ENCODE measurements at places on chromosomes 7 and 10.

- no peak for DNase-seq
These were observed 98.2 kb downstream of the PRLHR start for GRCh38 chr10:118497227-118497626.

GRCh38 chr7:6482743-6483119 lies 35.0 kb upstream of the DAGLB start:
- DNase-seq, result no peak

- DNase-seq, result no peak
These were observed 50.7 kb upstream of the RHEB start for GRCh38 chr7:151570366-151570915.

GRCh38 chr10:21754410-21755011 lies 220.5 kb downstream of the MLLT10 start:
- no peak for DNase-seq

GRCh38 chr10:2744547-2745200 lies 322.7 kb upstream of the PFKP start:
- DNase-seq, result no peak

- DNase-seq, result no peak
These were observed 64.0 kb downstream of the TACR2 start for GRCh38 chr10:69352569-69353264.

DNA sequence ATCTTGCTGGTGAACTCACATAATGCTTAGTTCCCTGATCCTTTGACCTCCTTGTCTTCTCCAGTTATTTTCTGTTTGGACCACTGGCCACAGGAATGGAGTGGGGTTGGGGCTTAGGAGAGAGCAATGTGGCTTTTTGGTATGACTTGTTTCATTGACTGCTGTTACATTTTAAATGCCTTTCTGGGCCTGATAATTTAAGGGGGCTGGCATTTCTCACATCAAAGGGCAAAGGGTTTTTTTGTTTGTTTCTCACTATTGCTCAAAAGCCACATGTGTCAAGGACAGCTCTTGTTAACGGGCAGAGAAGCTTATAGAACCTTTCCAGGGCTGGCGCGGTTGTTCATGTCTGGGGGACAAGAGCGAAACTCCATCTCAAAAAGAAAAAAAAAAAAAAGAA lies 161.2 kb upstream of the TNRC18 start:
- no peak for DNase-seq

GRCh38 chr10:66777665-66778064 lies 148.2 kb upstream of the LRRTM3 start:
- no peak for DNase-seq

DNA sequence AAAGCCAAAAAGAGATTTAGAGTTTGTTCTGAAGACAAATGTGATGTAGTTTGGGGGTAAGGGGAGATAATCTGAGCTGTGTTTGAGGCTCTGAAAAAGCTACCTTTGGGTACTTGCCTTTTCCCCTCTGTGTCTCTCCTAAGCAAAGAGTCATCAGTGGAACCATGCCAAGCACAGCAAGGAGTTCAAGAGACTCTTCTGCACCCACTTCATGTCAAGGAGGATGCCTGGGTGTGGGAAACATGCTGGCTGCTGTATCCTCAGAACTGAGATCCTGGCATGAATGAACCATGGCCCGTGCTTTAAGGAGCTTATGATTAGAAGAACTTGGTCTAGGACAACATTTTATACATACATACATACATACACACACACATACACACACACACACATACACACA lies 142.9 kb downstream of the NOC3L start:
- DNase-seq, result no peak

DNA sequence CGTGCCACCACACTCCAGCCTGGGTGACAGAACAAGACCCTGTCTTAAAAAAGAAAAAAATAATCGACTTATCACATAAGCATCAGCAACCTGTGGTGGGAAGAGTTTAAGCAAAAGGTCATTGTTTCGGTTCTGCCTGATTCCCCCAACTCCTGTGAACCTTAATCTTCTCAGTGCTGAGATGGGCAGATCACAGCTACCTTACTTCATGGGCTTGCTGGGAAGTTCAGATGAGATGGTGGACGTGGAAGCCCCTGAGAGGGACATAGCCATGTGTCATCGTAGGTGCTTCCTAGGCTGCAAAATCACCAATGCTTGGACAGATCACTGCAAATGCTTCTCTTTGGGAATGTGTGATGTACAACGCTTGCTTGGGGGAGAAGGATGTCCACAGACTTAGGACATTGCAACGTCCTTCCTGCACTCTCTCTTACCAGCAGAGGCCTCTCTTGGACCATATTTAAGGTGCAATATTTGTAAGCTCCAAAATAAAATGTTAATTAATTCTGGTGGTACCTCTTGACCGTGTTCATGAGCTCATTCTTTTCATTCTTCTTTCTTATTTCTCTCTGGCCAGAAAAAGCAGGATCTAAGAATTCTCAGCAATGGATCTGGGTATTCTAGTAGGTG lies 8.6 kb downstream of the GJD4 start:
- DNase-seq, result no peak

DNA sequence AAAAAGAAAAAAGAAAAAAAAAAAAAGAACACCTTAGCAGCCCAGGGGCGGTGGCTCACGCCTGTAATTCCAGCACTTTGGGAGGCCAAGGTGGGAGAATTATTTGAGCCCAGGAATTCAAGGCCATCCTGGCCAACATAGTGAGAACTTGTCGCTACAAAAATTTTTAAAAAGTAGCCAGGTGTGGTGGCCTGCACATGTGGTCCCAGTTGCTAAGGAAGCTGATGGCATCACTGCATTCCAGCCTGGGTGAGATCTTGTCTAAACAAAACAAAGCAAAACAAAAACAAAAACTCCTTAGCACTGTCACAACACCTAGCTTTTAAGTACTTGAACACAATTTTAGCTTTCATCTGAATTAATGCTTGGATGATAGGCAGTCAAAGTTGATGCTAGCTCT lies 86.3 kb upstream of the MKLN1 start:
- DNase-seq, result no peak

- DNase-seq, result no peak
These were observed 17.9 kb downstream of the BNIP3 start for GRCh38 chr10:131963811-131964210.

DNA sequence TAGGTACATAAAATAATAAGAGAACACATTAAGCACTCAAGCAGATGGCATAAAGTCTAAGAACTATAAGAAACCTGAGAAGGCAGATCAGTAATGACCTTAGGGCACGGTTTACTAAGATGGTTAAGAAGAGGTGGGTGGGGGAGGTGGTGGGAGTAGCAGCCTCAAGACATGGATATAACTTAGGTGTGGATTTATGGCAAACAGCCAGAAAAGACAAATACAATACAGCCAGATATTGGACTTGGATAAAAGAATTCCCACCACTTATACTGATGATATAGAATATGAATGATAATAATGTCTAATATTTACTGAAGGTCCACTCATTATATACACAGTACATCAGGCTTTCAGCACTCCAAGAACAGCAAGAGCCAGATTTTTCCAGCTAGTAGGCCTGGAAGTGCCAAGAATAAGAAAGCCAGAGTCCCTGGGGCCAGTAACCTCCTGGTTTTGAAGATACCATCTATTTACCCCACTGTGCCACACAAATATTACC lies 11.9 kb downstream of the DPY19L1 start:
- no peak for DNase-seq

- no peak for DNase-seq
These were observed 575.2 kb upstream of the POT1 start for GRCh38 chr7:125504848-125505247.

DNA sequence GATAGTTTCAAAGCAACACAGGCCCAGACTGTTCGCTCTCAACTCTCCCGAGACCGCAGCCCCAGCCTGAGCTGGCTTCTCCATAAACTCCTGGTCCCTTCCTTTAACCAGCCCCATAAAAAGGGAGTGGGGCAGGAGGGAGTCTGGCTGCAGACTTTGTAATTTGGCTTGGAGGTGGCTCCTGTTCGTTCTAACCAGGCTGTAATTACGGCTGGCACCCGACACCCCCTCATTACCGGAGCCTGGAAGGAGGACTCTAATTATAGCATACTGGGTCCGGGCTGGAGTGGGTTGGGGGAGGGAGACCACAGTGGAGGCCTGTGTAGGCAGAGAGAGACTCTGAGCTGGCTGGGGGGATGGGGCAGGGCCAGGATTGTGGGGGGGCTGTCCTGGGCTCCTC lies 49.7 kb downstream of the UNC5B start:
- no peak for DNase-seq

- DNase-seq, result peak; percentile 90
These were observed 28.7 kb downstream of the ST8SIA6 start for GRCh38 chr10:17425584-17426262.

DNA sequence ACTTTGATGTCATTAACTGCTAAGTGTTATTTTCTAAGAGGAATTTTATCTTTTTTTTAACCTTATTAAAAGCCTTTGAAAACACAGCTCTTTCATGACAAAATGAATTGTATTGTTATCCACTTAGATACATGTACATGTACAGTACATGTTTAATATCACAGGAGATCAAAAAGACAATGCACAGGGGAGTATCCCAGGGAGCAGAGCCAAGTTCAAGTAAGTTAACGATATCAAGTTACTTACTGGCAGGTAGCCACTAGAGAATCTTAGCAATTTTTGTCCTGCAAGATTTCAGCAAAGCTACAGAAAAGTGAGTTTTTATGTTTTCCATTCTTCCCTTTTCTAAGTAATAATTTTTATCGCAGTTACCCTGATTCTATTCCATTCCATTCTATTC lies 33.9 kb upstream of the ARL4A start:
- DNase-seq, result no peak

DNA sequence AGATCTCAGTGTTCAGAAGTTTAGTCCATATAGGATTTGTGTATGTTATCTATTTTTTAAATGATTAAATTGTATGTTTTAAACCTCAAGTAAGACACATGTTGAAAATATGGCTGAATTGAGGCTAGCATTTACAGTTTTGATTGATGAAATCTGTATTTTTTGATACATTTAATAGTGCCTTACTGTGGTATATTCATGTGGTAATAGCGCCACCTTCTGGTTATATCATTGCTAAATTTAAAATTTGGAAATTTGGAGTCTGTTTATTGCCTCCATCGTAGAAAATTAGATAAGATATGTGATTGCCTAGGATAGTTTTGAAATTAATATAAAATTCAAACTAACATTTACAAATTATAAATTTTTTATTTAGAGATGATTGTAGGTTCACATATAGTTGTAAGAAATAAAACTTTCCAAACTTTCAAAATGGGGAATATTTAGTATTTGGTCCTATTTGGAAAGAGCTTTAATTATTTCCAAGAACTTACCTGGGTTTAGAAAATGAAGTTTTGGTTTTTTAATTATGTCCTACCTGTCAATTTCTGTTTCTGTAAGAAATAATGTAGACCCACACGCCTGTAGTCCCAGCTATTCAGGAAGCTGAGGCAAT lies 19.1 kb upstream of the ARMS2 start:
- DNase-seq, result peak; percentile 69

DNA sequence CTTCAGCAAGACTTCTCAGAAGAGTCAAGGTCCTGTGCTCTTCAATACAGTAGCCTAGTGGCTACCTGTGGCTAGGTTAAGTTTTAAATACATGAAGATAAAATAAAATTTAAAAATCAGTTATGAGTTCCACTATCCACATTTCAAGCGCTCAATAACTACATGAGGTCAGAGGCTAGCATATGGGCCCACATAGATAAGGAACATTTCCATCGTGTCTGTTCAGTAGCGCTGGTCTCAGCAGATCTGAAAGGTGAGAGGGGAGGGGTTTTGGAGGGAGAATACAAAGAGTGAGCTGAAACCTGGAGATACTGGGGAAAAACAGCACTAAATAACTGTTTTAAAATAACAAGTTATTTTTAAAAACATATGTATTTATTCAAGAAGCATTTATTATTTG lies 219.0 kb downstream of the TRIL start:
- DNase-seq, result no peak

- DNase-seq, result no peak
These were observed 598.5 kb downstream of the SORCS3 start for GRCh38 chr10:105239311-105240219.

GRCh38 chr10:27479016-27479415 lies 25.1 kb upstream of the RAB18 start:
- DNase-seq, result no peak

- no peak for DNase-seq
These were observed 353.5 kb downstream of the TCERG1L start for GRCh38 chr10:130958003-130958402.

GRCh38 chr10:103652599-103653281 lies 159.2 kb downstream of the NEURL1 start:
- no peak for DNase-seq

DNA sequence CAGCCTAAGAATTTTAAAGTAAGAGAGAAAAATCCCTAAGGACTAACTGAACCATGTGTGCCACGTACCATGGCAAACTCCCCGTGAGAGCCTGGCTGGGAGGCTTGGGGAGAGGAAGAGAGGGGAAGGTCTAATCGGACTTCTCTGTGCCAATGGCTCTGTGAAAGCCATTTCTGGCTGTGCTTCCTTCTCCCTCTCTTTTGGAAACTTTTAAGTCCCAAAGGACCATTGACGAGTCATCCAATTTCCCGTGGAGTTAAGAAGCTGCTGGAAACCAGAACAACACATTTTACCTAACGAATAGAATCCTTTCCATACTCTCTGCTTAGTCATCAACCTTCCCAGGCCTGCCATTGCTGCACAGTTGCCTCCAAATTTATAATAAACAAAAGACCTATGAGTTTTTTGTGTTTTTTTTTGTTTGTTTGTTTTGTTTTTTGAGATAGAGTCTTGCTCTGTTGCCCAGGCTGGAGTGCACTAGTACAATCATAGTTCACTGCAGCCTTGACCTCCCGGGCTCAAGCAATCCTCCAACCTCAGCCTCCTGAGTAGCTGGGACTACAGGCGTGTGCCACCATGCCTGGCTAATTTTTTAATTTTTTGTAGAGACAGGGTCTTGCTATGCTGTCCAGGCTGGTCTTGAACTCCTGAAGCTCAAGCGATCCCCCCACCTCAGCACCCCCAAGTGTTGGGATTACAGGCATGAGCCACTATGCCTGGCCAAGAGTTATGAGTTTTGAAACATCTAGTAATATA lies 13.2 kb downstream of the LAMB1 start:
- no peak for DNase-seq

- DNase-seq, result no peak
These were observed 20.3 kb upstream of the PFKP start for GRCh38 chr10:3046981-3047547.

DNA sequence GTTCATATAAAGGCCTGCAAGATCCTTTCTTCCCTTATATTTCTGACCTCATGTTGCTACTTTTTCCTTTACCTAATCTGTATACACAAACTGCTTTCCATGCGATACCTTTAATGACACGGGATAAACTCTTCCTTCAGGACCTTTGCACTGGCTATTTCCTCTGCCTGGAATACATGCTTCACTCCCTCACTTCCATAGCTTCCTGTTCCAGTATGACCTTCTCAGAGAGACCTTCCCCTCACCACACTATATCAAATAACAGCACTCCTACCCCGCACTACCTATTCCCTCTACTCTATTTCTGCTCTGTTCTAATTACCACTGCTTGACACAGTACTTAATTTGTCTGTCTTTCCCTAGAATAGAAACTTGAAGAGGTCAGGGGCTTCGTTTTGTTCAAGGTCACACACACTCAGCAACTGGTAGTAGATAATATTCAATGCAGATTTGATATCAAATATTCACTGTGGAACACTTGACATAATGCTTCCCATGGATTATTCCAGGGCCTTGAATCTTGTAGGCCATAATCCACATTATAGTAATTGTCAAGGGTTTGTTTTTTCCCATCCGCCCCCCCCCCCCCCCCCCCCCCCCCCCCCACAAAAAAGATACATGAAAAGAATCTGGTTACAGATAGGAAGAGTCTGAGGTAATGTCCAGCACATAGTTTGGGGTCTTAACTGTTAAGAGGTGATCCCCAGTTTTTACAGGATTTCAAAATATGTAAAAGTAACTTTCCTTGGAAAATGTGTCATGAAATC lies 11.1 kb downstream of the SYPL1 start:
- DNase-seq, result no peak

Data from CD4-positive, CD25-positive, alpha-beta regulatory T cell (primary cell).